ENCODE measurements at places on chromosomes 7 and 10. TPM values are rescaled to one million over a fixed set of nuclear protein-coding genes. Genes with fewer than 3 reads are reported as not detected.

The GPR26 gene
- not detected for total RNA-seq

The NKX6-2 gene
- not detected for total RNA-seq

The CCSER2 gene
- 91.7 TPM for total RNA-seq

The CTNNA3 gene
- total RNA-seq: 3.4 TPM

Measured in sigmoid colon (tissue), 7 donors.